ENCODE measurements at places on chromosomes 1 and 21.

DNA sequence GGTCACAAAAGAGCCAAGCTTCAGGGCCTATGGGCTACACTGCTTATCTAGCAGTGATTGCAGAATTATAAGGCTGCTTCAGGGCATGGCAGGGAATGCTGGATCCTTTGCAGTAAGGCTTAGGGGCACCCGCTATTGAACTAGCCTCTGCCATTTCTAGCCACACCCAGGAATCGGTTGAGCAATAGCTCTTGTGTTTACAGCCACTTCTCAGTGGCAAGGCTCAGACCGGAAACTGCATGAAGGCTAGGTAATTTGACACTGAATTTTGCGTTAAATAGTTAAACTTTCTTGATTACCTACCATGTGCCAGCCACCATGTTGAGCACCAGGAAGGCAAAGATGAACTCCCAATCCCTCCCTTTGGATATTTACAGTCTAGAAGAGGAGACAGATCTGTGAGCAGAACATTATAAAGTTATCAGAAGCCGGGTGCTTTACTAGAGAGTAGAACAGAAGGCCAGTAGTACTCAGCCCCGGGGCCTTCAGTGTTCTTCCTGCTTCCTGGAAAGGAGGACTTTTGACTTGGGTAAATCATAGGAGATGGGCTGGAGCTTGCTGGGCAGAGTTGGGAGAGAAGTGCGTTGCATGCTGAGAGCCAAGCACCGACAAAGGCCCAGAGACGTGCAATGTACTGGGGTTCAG, 98.6 kb upstream of the LPGAT1 start:
- DNase-seq = no peak

GRCh38 chr1:48654606-48655210, 122.0 kb downstream of the BEND5 start:
- DNase-seq = no peak

GRCh38 chr1:61138921-61139774, 56.8 kb downstream of the NFIA start:
- DNase-seq = no peak

DNA sequence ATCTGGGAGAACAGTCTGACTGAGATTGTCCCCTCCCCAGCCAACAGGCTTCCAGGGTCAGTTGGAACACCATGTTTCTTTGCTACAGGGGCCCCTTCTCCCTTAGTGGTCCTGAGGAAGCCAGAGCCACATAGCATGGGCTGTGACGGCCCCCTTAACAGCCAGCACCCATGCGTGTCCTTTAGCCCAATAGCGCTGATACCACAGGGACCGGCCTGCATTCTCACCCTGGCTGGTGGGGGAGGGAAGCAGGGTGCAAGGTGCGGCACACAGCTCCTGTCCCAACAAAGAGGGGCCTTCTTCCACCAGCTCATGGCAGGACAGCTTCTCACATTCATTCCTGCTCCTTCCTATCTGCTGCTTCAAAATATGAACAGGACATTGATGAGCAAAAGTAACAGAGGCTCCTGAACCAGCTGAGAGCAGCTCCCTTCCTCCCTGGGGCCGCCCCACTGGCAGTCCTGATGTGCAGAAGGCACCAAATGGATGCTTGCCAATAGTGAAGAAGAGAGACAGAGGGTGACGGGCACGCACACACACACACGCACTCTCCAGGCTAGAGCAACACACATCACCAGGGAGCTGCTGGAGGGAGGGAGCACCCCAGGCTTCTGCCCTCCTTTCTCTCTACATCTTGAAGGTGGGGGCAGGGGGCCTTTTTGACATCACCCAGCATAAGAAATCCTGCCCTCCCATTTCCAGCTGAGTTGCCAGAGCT, 99.4 kb downstream of the CRYAA start:
- no peak for DNase-seq

- no peak for DNase-seq
Measured at GRCh38 chr21:45558044-45558721, 15.9 kb upstream of the SLC19A1 start.

- no peak for DNase-seq
Measured at GRCh38 chr1:45864167-45865106, 61.0 kb downstream of the MAST2 start.

DNA sequence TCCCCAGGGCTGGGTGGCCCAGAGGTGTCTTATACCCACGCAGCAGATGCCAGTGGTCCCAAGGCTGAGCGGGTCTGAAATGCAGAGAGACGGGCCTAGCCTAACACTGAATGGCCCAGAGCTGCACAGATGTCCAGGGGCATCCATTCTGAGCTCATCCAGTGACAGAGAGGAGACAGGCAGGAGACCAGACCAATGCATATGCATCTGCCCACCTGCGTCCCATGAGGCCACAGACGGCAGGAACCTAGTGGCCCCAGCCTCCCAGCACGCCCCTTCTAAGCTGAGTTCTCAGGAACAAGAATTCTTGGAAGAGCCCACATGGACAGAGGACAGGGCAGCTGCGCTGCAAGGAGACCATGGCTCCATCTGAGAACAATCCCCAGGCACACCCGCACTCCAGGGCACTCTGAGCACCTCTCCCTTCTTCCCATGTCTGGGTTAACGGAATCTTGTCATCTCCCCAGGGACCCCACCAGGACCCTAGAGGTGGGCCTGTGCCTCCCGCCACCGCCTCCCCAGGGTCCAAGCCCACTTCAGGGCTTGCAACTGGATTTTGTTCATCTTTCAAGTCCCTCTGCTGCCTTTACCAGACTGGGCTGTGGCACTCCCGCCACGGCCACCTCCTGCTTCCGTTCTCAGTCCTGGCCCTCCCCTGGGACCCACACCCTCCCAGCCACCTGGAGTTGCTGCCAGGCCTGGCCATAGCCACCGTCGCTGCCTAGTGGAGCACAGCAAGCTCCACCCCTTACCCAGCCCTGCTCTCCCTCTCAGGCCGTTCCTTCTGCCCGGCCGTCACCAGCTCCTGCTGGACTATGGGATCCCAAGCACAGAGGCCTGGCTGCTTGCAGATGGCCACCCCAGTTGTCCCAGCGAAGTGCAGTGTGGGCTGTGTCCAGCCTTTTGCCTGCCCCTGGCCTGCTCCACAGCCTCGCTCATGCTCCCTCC, 3.3 kb downstream of the WNT3A start:
- DNase-seq = no peak

- DNase-seq = no peak
Measured at GRCh38 chr1:203451836-203452784, 23.5 kb upstream of the PRELP start.

DNA sequence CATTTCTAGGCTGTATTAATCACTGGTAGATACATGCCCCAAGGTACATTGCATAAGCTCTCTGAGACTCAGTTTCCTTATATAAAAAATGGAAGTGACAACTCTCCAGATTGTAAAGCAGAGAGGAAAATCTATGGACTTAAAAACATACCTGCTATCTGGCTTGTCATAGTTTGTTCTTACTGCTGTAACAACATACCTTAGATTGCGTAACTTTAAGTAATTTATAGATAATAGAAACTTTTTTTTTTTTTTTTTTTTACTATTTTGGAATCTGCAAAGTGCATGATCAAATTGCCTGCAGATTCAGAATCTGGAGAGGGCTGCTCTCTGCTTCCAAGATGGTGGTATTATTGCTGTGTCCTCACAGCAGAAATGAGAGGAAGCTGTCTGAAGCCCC, 827.7 kb upstream of the BRINP3 start:
- no peak for DNase-seq

DNA sequence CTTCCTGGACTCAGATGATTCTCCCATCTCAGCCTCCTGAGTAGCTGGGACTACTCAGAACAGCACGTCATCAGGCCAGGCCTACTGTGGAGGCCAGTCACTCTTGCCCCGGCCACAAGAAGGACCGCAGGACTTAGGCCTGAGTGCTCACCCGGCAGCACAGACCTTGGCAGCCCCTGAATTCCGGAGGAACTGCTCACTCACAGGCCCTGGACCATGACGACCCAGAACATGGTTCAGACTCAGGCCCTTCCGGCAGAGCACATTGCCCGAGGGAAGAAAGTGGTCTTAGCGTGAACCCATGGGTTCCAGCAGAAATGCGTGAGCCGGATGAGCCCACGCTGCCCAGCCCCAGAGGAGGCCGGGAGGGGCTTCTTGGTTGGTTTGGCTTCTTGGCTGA, 177.3 kb upstream of the TMEM51 start:
- DNase-seq = no peak

DNA sequence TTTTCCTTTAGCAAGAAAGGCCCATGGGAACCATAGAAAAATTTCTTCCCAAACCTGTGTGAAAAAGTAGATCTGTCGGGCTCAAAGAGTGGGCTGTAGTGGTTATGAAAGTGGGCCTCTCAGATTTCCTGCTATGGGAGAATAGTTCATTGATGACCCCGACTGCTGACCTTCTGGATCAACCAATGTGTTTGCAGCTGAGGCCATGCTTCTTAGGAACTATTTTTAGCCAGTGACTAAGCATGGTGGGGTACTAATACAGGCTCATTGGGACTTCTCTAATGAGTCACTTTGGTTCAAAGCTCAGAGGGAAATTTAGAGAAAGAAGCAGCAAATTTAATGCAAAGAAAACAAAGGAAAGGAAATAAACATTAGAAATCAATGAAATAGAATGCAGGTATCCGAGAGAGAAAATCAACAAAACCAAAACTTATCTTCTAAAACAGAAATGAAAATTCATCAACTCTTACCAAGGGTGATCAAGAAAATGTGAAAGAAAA, 12.6 kb upstream of the PSMA5 start:
- DNase-seq = peak; percentile 24

DNA sequence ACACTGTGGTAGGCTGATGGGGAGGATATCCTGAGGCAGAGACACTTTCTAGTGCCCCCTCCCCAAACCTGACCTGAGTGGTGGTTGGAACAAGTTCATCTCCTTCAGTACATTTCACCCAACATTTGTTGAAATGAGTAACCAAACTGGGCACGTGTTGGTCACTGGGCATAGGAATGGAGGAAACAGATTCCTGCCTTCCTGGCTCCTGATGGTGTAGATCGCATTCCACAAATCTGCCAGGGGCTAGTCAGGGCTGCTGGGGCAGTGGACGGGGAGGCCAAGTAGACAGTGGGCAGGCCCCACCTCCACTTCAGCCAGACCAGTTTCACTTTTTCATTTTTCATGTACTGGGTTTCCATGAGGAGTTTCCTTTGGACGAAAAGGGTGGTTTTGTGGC, 16.5 kb upstream of the ALX3 start:
- no peak for DNase-seq

GRCh38 chr1:247118946-247119446, 14.8 kb upstream of the ZNF669 start:
- peak; percentile 62 for DNase-seq

DNA sequence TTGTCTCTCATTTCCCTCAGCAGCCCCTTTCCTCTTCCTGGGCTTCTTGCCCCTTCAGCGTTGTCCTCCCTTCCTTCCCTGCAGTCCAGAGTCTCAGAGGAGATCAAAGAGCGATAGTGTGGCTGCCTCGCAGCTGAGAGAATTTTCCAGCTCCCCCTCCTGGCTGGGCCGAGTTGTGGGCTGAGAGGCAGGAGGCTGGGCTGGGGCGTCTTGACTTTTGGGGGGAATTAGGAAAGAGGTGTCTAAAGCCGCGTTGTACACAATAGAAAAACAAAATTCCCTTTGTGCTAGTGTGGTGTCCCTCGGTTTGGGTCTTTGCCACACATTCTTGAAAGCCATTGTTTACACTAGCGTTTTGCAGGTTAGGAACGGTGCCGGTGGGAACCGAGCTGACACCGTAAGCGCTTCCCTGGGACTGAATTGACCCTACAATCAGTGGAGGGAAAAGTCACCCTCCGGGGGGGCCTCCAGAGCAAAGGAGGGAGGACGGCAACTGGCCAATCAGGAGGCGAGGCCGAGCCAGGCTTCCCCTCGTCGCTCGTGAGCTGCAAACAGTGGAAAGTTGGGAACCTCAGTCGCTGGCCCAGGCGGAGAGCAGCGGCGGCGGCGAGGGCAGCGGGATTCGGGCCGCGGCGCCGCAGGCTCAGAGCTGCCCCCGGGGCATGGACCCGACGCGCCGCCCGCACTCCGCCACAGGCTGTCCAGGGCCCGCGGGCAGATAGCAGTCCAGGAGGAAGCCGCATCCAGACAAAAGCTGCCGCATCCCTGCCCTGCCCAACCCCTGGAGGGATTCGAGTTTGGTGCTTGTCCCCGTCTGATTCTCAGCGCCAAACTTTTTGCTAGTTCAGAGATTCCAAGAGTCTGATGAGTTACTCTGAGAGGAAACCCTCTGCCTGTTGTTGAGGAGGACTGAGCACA, at the start of gene HMCN1:
HMCN1 (plus strand) TSS at position 574 of the 918 bp plus-strand sequence. CDS start 389 bp downstream, outside the sequence.
- peak; percentile 35 for DNase-seq

DNA sequence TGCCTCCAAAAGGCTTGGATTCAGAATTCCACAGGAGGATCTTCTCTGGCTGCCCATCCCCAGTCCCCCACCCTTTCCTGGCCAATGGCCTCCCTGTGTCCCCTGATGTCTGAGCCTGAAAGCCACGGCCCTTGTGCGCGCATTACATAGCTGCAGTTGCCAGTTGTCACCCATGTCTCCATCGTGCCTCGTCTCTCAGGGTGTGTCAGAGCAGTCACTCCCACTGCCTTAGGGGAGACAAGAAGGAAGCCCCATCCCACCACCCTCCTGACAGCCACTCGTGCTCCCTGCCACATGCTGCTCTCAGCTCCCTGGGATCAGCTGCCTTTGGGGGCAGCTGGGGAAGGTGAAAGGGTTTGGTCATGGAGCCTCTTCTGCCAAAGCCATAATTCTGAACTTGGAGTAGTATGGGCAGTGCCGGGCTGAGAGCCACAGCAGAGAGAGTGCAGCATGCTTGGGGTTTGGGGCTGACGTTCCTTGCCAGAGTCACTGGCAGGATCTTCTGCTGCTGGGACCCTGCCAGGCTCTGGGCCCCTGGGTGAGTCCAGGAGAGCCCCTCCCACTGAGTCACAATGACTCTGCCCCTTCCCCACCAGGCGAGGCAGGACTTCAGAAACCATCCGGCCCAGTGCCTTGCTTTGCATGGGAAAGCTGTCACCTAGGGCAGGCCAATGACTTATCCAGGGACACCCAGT, 285.9 kb upstream of the VAMP3 start:
- no peak for DNase-seq

GRCh38 chr1:67097305-67097704, 37.5 kb downstream of the C1orf141 start:
- no peak for DNase-seq

GRCh38 chr1:176193663-176194062, 13.4 kb downstream of the COP1 start:
- no peak for DNase-seq

GRCh38 chr1:180255536-180256340, 25.7 kb downstream of the LHX4 start:
- no peak for DNase-seq

- no peak for DNase-seq
Measured at GRCh38 chr21:34073749-34074282, 438 bp downstream of the MRPS6 start.

GRCh38 chr1:95094923-95095322, 22.2 kb upstream of the ALG14 start:
- DNase-seq = no peak

- no peak for DNase-seq
Measured at GRCh38 chr21:33419538-33420123, 16.4 kb downstream of the IFNGR2 start.

- no peak for DNase-seq
Measured at GRCh38 chr21:38958940-38959691, 153.4 kb downstream of the ETS2 start.

DNA sequence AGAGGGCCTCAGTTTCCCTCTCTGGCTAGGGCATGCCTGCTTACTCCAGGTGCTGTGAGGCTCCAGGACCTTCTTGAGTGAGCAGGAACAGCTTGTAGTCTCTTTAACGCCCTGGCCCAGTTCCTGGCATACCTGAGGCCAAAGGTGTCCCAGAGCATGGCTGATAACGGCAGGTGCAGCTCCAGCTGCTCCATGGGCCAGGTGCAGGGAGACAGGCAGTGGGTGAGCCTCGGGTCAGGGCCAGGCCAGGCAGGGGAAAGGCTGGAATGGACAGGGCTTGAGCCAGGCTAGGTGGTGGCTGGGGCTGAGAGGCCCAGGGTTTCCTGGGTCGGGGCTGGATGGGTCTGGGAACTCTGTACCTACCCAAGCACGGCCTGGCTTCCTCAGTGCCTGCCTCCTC, 18.3 kb downstream of the EDN2 start:
- no peak for DNase-seq

Measured in activated T-cell treated with anti-CD3 and anti-CD28 coated beads, Interleukin-2, amount 50 U/mL, for 48 hours (primary cell).